ENCODE measurements at places on chromosomes 3 and 15.

- DNase-seq = no peak
These were observed 19.2 kb downstream of the RARRES1 start for GRCh38 chr3:158713094-158713499.

- DNase-seq = no peak
These were observed 10.0 kb downstream of the NT5DC2 start for GRCh38 chr3:52523386-52524257.

DNA sequence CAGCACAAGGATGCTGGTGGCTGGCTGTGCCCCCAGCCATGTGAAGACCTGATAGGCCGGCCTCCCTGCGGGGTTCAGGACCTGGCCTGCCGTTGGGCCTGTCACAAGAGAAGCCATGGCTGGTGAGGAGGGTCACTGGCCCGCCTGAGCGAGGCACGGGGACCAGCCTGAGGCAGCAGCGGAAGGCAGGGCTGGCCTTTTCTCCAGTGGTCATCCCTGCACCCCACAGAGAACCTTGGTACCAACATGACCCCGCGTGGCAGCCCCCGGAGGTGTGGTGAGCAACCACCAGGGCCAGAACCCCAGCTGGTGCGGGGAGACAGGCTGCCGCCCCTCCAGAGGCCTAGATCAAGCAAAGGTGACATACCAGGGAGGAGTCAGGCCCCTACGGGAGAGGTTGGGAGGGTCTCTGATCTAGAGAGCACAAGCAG lies 134.1 kb upstream of the MEF2A start:
- no peak for DNase-seq

- no peak for DNase-seq
These were observed 6.7 kb upstream of the LRRC15 start for GRCh38 chr3:194376241-194376560.

GRCh38 chr3:134636406-134636805 lies 14.4 kb downstream of the KY start:
- DNase-seq = no peak

DNA sequence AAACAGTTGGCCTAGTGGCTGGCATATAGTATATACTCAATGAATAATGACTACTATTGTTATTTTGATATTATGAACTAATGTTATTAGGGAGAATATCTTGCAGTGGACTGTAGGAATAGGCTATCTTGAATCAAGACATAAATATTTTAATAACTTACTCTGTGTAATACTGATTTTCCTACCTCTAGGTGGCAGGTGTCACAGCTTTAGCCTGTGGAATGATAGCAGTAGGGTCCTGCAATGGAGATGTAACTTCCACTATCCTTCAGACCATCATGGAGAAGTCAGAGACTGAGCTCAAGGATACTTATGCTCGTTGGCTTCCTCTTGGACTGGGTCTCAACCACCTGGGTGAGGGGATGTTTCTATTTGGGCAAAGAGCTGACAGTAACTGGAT lies 6.5 kb downstream of the PSMD2 start:
- DNase-seq = no peak

GRCh38 chr15:51155891-51156290 lies 61.2 kb upstream of the TNFAIP8L3 start:
- no peak for DNase-seq

DNA sequence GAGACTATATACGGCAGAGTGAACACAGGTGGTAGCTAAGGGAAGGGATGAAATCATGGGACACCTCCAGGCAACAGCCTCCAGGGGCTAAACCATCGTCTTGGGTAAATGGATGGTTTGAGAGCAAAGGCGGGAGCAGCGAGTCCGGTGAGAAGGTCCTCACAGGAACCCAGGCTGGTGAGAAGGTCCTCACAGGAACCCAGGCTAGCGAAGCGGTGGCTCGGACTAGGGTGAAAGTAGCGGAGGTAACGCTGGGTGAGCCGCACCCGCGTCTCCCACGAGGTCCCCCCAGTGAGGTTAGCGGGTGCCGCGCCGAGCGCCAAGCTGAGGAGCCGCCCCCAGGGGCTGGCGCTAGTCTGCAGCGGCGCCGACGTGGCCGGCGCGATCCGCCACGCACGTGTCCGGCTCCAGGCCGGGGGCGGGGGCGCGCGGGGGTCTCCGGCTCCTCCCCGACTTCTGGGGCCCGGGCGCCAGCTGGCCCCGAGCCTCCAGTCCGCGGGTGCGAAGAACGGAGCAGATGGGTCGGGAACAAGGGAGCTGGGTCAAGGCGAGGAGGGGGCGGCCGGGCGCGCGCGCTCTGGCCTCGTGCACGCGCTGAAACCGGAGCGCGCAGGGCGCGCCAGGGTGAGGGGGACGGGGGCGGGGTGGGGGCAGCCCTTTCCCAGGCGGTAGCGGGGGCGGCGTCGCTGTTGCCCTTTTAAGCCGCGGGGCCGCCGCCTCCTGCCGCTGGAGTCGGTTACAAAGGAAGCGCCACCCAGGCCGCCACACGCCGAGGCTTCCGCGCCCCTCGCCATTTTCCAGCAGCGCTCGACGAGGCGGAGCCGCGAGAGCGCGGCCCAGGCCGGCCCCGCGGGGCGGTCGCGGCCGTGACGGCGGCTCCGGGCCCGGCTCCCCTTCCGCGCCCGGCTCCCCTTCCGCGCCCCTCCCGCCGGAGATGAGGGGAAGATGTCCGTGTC lies at the start of gene UBE2Q2:
Gene UBE2Q2, plus strand, starts transcription at position 726 of the 956 bp plus-strand sequence. Its CDS starts 220 bp downstream, at position 946.
- DNase-seq = peak; percentile 74
